ENCODE measurements at places on chromosomes 5 and 9.
A peak's percentile ranks its signal among the peaks of the same experiment; 100 is the strongest.

- no peak for DNase-seq
Observed at GRCh38 chr5:171957591-171958251, 48.7 kb downstream of the FBXW11 start.

DNA sequence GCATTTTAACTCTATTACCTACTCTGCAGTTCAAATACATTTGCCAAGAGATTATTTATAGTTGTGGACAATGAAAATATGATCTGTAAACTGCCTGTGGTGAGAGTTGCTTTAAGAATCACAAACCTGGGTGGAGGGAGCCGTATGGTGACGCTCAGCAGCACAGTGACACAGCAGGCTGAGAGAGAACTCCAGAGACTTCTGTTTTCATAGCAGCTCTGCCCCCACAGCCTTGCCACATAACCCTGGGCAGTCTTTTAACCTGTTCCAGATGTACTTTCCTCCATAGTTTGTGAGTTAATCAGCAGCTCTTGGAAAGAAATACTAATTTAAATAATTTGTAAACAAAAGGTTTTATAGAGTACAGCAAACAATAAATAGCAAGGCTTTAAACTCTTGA is 450.5 kb downstream of the ELAVL2 start:
- DNase-seq = no peak

- DNase-seq = no peak
Observed at GRCh38 chr9:95608341-95608740, 91.6 kb upstream of the PTCH1 start.

DNA sequence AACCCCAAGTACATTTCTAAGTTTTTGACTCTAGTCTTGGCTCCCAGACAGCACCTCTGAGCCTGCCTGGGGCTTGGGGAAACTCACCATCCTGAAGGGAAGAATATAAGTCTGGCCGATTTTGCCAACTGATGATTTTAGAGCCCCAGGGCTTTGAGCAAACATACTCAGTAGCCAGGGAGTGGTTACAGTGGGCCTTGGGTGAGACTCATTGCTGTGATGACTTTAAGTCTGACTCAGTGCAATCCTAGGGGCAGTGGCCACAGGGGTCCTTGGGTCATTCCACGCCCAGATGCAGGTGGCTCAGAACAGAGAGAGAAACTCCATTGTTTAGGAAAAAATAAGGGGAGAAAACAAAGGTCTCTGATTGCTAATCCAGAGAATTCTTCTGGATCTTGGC is 312.0 kb upstream of the EDIL3 start:
- no peak for DNase-seq

GRCh38 chr5:31477516-31477915 is 54.4 kb downstream of the DROSHA start:
- DNase-seq = no peak

- DNase-seq = no peak
Observed at GRCh38 chr5:166509085-166509484, 1782.4 kb upstream of the WWC1 start.

DNA sequence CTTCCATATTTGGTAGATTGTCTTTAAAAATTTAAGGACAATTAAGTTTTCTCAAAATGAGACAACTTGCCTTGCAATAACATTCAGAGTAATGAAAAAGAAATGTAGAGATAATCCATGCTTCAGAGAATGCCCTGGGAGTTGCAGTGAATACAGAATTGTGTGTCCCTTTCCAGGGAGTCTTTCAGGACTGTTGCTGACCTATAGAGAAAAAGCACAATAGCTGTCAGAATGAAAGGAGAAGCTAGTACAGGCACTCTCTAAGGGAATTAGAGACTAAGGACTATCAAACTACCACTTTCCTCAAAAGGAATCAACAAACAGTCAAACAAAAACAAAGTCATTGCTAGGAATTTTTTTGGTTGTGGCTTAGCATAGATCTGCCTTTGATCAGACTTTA is 93.0 kb downstream of the CCDC192 start:
- DNase-seq = no peak

DNA sequence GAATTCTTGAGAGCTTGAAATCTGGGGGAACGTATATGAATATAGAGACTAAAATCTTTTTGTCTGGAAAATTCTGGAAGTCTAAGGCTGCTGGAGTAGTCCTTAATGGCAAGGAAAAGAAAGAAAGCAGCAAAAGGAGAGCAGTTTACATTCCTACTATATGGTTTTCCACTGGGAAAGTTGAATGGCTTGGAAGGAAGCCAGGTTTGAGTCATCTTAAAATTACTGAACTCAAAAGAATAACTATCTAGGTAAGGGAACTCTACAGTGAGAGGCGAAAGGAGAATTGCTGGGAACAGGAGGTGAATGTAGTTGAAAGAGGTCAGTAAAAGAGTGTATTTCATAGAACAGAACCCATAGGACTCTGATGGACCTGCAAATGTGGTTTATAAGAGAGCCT is 258.1 kb upstream of the EDIL3 start:
- no peak for DNase-seq

DNA sequence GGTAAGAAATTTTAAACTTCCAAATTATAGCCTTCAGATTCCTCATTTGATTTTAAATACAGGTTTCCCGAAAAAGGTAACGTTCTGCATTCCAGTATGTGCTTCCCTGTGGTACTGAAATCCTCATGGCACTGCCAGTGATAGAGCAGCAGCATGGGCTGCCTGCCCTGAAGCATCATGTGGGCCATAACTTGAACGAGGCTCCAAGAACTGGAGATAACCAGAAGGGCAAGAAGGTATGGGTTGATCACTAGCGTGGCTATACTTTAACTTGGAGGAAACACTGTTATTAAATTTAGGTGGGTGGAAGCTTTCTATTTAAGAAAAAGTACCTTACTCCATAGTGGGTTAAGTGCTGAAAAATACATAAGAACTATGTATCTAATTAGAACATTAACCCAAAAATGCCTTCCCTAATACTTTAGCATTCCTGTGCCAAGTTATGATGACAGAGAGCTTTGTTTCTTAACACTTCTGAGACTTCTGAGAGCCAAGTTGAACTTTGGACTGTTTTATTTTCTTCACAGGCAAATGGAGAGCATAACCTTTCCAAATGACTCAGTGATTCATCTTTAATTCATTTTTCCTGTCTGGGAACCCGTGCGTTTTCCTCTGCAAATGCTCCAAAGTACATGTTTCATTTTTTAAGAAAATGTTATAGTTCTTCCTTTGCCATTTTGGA is 191.5 kb upstream of the GNA14 start:
- DNase-seq = no peak

- DNase-seq = no peak
Observed at GRCh38 chr5:111076091-111076490, 4.6 kb downstream of the TSLP start.

DNA sequence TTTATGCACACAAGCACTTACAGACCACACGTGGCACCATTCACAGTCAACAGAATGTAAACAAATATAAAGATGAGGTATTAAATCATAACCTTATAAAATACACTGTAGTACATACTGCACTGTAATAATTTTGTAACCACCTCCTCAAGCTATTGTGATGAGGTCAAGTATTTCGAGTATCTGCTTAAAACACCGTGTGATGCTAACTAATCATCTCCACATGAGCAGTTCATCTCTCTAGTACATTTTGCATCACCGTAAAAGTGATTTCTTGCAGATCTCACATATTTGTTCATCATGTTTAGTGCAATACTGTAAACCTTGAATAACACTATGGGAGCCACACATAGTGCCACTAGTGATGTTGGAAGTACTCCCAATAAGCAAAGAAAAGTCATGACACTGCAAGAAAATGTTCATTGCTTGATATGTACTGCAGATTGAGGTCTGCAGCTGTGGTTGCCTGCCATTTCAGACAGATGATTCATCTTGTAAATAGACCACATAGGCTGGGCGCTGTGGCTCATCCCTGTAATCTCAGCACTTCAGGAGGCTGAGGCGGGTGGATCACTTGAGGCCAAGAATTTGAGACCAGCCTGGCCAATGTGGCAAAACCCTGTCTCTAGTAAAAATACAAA is 44.3 kb downstream of the FOXB2 start:
- DNase-seq = no peak

GRCh38 chr9:134413890-134414623 is 87.8 kb downstream of the RXRA start:
- DNase-seq = peak; percentile 100

DNA sequence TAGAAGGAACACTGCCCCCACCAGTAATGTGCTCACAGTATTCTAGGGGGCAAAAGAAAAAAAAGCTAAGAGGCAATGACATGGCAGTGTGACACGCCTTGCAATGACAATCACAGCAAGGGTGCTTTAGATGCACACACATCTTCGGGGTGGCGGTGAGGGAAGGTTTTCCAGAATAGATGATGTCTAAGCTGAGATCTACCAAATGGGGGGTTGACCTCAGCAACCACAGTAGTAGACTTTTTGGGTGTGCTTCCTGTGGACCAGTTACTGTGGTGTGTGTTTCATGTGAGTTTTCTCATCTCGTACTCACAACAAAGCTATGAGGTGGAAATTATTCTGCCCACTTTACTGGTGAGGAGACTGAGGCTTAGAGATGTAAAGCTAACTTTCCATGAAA is 10.2 kb upstream of the IL12B start:
- no peak for DNase-seq

GRCh38 chr5:168135897-168136296 is 155.5 kb upstream of the WWC1 start:
- DNase-seq = no peak

DNA sequence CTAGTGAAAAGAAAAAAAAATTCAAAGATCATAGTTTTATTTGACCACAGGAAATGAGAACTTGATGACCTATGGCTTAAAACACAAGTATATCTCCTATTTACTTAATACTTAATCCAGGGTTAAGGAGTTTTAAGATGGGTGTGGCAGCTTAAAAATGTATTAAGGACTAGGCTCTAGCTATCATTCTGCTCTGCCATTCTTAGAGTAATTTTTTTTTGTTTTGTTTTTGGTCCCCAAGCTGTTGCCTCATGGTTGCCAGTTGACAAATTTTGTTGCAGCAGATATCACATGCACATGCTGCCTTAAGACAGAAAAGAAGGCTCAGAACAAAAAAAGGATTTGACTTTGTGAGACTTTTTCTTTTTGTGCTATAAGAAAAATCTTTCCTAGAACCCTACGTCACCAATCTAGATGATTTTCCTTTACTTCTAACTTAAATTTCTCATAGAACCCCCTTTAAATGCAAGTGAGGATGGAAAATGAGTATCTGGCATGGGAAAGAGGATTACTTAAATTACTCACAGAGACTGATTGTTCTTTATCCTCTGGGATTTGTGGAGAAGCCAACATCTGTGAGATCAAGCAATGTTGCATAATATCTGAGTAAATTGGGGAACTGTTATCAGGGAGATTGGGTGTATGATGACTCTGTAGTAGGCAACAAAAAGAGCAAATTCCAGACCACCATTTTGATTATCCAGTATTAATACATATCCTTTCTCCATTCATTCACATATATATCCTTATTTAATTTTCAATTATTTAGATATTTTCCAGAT is 364.7 kb upstream of the CD180 start:
- no peak for DNase-seq
